ENCODE measurements at places on chromosomes 7 and 10.
A peak's percentile ranks its signal among the peaks of the same experiment; 100 is the strongest.

GRCh38 chr10:33341637-33342036, 7.2 kb upstream of the NRP1 start:
- DNase-seq = no peak

DNA sequence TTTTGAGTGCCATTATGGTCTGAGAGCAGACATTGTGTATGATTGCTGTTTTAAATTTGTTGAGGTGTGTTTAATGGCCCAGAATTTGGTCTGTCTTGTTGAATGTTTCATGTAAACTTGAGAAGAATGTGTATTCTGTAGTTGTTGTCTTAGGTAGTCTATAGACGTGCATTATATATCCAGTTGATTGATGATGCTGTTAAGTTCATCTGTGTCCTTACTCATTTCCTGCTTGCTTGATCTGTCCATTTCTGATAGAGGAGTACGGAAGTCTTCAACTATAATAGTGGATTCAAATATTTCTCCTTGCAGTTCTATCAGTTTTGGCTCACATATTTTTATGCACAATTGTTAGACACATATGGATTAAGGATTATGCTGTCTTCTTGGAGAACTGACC, 16.0 kb downstream of the PTPN12 start:
- DNase-seq = no peak

- DNase-seq = peak; percentile 23
These were observed 89.3 kb downstream of the BEND7 start for GRCh38 chr10:13439313-13440184.

DNA sequence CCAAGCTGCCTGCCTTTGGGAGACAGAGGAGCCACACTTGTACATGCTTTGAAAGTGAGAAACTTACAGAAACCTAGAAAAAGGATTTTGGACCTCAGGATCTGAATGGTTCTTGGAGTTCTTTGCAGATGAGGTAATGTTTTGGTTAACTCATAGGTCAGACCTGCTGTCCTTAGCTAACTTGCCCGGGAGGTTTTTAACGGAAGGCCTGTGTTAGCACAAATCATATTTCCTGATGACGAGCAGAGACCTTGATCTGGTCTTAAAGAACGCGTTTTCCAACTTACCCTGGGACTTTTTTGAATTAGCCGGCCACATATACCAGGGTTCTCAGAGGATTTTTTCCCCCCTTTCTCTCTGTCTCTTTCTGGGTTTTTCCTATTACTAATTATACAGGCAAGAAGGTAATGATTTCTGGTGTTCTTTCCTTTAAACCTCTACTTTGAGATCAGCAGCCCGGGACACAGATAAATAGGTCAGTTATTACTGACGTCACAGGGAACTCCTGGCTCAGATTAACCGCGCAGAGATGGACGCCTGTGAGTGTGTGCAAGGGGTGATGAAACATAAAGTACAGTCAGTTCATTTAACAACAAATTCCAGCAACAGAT, 101.7 kb upstream of the KLF6 start:
- DNase-seq = no peak

GRCh38 chr7:80088705-80089104, 45.9 kb upstream of the GNAI1 start:
- no peak for DNase-seq

DNA sequence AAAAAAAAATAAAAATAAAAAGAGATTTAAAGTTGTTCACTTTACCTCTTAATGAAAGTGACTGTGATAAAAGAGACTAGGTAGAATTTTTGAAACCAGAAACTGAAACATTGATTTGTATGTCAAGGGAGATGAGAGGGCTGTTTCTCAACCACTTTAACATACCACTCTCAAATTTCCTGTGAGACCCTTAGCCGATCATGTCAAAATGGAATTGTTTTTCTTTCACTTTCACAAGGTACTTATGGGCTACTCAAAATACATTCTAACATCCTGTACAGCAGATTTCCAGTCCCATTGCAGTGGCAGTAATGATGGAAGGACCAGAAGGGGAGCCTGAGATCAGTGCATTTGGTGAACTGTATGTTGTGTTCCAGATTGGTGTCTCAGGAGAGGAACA, 261.2 kb downstream of the PPP1R3A start:
- no peak for DNase-seq

DNA sequence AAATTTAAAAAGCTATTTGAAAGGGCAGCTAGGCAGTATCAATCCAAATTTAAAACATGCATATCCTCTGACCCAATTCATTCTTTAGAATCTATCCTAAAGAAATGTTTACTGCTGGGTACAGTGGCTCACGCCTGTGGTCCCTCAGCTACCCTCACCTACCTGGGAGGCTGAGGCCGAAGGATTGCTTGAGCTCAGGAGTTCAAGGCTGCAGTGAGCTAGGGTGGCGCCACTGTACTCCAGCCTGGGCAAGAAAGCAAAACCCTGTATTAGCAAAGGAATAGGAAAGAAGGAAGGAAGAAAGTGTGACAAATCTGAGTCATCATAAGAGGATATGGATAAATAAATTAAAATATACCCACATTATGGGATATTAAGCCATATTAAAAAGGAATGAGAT, 36.3 kb downstream of the C7orf33 start:
- no peak for DNase-seq

- DNase-seq = no peak
These were observed 73.8 kb upstream of the PAPSS2 start for GRCh38 chr10:87585565-87586514.

GRCh38 chr10:57367412-57367811, 900.3 kb downstream of the IPMK start:
- no peak for DNase-seq

- no peak for DNase-seq
These were observed 208.9 kb downstream of the EBF3 start for GRCh38 chr10:129755158-129755591.

GRCh38 chr10:102324061-102324460, 71.4 kb upstream of the NFKB2 start:
- DNase-seq = no peak

- no peak for DNase-seq
These were observed 54.2 kb upstream of the STEAP1B start for GRCh38 chr7:22554184-22554583.

DNA sequence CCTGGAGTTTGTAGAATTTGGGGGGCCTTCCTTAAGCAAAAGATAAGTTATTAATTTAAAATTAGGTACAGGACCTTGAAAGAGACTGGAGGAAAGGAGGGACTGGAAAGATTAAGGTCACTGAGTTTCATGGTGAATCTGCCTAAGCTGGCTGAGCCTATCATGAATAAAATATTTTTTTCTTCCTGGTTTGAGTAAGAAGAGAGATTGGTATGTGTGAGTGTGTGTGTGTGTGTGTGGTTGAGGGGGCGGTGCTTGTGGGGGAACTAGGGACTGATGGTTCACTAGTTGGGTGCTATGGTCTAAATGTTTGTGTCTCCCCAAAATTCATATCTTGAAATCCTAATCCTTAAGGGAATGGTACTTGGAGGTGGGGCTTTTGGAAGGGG, 142.5 kb upstream of the PRKCQ start:
- DNase-seq = peak; percentile 59

DNA sequence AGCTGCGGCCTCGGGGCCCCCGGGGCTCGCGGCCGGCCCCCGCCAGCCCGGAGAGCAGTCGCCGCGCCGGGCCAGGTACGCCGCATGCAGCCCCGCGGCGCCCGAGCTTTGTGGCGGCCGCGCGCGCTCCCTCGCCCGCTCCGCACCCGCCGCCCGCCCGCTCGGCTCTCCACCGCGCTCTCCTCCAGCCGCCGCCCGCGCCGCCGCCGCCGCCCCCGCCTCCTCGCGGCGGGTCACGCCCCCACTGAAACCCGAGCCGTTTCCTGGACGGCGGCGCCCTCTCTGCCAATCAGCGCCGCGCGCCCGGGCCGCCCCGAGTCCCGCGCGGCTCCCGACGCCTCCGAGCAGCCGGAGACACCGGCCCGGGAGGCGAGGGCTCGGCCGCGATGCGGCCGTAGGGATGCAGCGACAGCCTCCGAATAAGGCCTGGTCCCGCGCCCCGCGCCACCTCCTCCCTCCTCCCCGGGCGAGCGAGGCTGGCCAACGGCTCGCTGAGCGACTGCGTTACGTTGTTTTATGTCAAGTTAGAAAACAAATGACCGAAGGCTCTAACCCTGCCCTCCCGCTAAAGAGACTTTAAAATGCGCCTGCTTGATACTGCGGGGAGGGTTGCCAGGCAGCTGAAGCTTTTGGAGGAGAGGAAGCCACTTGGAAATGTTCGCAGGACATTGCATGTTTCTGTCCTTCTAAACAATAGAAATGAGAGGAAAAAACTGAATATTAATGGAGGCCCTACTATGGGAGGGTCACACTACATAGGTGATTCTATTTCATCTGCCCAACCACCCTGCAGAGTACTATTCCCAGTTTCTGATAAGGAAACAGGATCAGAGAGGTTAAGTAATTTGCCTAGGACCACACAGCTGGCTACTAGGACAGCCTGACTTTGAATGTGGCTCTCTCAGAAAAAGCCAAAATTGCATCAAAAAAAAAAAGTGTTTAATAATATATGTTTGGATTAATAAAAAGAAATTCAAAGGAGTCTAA, at the start of gene FGFR2:
TSS of gene FGFR2 (minus strand) at position 182 of the 987 bp plus-strand sequence. CDS start 4,627 bp downstream, outside the sequence.
- DNase-seq = peak; percentile 36

DNA sequence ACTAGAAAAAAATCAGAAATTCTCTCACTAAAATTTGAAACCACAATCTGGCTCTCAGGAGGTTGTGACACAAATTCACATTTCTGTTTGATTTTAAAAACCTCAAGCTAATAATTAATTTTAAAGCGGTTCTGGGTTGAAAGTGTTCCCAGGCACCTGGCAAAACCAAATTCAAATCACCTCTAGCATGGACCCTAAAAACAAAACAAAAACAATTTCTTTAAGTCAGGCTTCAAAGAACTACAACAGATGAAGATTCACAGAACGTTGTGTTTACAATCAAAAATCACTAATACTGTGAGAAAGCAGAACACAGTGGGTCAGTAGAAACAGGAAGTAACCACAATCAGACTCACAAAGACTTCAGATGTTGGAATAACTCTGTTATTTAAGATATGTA, 7.2 kb upstream of the RELN start:
- DNase-seq = no peak

- DNase-seq = no peak
These were observed 219.0 kb upstream of the AKR1E2 start for GRCh38 chr10:4606856-4607636.

GRCh38 chr10:93342366-93342765, 139.8 kb downstream of the MYOF start:
- no peak for DNase-seq

DNA sequence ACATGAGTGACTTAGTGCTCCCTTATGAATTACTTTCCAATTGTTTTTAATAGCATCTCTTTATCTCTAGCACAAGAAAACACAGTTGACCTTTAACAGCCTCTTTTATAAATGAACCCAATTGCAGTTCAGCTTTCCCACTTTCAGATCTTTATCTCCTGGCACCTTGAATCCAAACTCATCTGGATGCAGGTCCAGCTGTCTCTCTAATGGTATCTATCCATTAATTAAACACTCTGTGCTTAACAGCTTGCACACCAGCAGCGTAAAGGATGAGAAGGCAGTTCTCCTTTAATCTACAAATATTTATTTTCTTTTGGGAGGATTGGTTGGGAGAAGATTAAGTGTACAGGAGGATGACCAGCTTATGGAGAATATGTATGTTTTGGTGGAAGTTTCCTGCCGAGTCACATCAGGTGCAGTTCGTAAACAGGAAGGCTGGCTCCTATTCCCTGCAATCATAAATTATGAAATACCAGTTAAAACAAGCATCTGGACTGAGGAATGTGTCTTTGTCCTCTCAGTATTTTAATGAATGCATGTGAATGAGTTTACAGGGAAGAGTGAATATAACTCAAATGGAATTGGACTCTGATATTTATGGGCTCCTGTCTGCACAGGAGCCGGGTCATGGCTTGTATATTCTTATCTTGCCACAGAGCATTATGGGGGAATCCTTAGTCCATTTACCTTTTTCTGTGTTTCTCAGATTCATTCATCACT, 232.7 kb downstream of the PHF14 start:
- no peak for DNase-seq

- no peak for DNase-seq
These were observed 59.4 kb downstream of the ST7 start for GRCh38 chr7:117012696-117013095.

- no peak for DNase-seq
These were observed 7.5 kb upstream of the HECW1 start for GRCh38 chr7:43104874-43105520.

GRCh38 chr7:29315122-29315891, 120.7 kb downstream of the CHN2 start:
- no peak for DNase-seq

- DNase-seq = no peak
These were observed 9.9 kb downstream of the C7orf57 start for GRCh38 chr7:48045195-48045765.

- no peak for DNase-seq
These were observed 117.2 kb downstream of the CLEC2L start for GRCh38 chr7:139640681-139641080.

GRCh38 chr7:2411815-2412586, 8.6 kb downstream of the CHST12 start:
- DNase-seq = no peak

GRCh38 chr7:63205136-63205535, 793.5 kb upstream of the ZNF722 start:
- DNase-seq = no peak

DNA sequence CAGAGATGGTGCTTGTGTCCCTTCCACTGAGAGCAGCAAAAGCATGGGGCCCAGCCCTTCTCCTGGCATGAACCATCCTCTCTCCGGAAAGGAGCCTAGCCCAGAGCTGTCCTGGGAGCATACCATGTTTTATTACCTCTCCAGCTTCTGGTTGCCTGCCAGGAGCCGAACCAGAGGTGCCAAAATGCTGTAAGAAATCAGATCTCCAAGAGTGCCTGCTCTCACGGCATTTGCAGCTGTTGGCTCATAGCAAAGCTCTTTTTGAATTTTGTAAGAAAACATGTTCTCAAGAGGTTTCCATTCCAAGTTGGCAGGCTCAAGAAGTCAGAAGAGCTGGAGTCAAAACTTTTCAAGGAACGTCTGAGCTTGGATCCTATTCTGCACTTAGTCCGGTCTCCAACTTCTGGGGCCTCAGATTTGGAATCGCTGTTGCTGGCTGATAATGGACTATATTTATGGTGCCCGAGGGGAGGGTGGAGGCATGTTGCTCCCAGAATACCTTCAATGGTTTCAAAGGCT, 211.7 kb upstream of the MKI67 start:
- DNase-seq = no peak

- DNase-seq = no peak
These were observed 129.4 kb downstream of the SLC16A9 start for GRCh38 chr10:59580026-59580863.

DNA sequence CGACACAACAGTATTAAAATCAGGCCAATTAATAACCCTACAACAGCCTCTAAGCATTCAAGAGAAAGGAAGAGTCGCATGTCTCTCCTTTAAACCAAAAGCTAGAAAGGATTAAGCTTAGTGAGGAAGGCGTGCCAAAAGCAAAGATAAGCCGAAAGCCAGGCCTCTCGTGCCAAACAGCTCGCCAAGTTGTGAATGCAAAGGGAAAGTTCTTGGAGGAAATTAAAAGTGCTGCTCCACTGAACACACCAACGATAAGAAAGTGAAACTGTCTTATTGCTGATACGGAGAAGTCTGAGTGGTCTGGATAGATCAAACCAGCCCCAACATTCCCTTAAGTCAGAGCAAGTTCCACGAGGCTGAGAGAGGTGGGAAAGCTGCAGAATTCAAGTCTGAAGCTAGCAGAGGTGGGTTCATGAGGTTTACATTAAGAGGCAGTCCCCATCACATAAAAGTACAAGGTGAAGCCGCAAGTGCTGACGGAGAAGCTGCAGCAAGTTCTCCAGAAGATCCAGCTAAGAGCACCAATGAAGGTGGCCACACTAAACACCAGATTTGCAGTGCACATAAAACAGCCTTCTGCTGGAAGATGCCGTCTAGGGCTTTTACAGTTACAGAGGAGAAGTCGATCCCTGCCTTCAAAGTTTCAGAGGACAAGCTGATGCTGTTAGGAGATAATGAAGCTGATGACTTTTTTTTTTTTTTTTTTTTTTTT, 194.8 kb downstream of the MAD1L1 start:
- peak; percentile 30 for DNase-seq
